ENCODE measurements at places on chromosomes 16 and 17.

DNA sequence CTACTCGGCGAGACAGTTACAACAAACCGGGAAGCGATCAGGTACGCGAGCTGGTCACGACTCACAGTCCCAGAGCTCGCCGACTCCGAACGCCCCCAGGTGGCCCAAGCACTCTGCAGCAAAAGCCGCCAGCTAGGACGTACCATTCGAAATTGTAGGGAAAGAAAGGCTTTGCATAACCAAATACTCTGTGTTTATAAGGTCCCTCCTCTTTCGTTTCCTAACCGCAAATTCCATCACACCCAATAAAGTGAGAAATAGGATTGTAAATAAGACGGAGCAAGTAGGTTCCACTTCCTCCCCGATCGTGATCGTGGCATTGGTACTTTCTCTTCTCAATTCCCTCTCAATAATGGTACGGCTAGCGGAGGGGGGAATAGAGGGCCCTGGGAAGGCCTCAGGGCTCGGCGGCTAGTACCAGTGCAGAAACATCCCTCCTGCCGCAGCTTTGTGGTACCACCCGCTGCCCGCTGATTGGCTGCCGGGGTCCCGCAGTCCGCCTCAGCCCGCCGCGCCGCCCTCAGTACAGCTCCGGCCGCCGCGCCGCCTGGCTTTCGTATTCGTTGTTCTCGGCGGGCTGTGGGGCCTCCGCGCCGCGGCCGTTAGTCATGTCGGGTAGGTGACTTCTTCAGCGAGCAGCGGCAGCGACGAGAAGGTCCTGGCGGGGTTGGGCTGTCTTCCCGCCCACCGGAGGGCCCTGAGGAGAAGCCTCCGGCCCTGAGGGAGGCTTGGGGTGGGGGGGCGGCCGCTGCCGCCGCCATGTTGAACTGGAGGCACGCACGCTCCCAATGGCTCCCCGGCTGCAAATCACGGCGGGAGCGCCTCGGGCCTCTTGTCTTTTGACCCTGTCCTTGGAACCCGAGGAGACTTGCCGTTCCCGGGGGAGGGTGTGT is at the start of gene TAF15:
TAF15 (plus strand) TSS at position 523 of the 893 bp plus-strand sequence; CDS start at position 609, 86 bp downstream.
- DNase-seq: peak; percentile 99

GRCh38 chr17:47686664-47687327 is 7.2 kb upstream of the TBKBP1 start:
- peak; percentile 86 for DNase-seq

DNA sequence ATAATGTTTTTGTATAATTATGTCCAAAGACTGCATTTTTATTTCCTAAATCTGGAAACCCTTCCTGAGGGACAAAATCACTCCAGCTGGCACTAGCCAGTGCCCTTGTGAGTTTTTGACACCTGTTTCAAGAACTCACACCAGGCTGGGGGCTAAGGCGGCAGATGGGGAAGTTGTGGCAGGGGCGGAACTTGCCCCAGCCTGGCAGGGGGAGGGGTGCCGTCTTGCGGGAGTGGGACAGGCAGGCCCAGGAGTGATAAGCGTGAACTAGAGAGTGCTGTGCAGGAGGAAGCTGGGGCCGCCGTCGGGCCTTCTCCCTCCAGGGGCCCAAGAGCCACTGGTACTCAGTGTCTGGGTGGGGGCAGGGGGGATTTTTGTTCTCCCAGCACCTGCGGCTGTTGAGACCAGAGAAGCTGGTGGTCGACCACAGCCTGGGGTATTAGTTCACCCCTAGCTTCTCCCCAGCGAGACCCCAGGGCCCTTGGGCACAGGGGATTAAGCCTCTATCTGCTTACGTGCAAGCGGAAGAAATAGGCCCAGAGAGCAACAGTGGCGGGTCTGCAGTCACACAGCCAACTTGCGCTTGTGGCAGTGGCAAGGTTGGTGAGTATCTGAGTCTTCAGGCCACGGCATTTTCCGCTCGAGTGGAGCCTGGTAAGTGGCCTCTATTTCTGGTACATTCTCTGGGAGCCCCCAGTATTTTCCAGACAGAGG is 40.2 kb upstream of the PLCG2 start:
- no peak for DNase-seq

DNA sequence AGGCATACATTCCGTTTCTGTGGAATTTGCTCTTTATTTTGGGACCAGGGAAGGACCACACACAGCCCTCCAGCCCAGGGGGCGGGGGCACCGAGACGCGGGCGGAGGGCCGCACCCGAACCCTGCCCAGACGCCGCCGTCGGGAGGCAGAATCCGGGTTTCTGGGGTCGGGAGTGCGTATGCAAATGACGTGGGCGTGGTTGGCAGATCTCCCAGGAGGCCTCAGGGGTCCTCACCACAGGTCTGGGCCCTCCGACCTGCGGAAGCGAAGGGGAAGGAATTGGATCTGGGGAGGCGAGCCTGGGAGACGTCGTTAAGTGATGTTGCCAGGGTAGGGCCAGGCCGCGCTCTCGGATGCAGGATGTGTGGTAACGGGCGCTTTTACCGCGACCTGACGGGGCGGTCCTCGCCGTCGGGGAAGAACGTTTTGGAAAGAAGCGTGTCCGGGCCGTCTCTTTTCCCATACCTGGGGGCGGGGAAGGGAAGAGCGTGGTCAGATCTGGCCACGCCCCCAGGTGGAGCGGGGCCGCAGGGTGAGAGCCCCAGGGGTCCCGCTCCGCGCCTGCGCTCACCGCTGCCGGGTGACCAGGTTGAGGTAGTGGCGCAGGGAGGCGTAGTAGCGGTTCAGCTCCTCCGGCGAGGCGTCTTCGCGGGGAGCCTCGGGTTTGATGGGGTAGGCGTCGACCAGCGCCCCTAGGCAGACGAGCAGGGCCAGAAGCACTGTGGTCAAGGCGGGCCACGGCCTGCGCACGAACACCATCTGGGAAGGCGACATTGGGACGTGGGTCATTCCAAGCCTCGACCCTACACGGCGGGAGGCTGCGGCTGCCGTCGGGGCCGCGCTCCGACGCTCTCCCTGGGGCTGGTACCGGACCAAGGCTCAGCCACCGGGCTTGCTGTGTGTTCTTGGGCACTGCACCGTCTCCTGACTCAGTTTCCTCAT is 745 bp downstream of the PYY start:
- DNase-seq: peak; percentile 19

DNA sequence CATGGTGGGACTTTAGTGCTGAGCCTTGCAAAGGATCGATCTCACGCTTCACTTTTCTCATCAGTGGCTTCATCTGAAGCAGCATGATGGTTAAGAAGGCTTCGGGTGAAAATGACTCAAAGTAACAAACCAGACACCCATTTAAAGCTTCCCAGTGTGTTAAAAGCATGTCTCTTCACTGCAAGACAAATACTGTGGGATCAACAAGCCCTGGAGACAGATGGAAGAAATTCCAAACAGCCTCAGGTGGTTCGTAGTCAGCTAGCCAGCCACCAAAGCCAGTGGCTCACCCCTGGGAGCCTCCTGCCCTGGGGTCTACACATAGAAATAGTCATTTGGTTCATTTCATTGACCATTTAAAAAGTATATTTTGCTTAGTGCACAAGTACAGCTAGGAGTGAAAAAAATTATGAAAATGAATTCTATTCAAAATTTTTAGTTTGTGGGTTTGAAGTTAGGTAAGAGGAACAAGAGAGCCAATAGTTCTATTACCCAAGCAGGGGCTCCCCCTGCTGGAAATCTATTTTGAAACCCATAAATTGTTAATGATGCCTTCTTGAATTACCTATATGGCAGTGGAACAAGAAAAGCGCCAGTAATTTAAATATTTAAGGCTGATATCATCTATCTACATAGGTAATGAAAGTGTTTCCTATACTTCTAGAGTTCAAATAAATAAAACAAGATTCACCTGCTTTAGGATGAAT is 51.6 kb downstream of the PMP22 start:
- DNase-seq: peak; percentile 50

All from GM23248 (cell line).